ENCODE measurements at places on chromosomes 6 and 20.

DNA sequence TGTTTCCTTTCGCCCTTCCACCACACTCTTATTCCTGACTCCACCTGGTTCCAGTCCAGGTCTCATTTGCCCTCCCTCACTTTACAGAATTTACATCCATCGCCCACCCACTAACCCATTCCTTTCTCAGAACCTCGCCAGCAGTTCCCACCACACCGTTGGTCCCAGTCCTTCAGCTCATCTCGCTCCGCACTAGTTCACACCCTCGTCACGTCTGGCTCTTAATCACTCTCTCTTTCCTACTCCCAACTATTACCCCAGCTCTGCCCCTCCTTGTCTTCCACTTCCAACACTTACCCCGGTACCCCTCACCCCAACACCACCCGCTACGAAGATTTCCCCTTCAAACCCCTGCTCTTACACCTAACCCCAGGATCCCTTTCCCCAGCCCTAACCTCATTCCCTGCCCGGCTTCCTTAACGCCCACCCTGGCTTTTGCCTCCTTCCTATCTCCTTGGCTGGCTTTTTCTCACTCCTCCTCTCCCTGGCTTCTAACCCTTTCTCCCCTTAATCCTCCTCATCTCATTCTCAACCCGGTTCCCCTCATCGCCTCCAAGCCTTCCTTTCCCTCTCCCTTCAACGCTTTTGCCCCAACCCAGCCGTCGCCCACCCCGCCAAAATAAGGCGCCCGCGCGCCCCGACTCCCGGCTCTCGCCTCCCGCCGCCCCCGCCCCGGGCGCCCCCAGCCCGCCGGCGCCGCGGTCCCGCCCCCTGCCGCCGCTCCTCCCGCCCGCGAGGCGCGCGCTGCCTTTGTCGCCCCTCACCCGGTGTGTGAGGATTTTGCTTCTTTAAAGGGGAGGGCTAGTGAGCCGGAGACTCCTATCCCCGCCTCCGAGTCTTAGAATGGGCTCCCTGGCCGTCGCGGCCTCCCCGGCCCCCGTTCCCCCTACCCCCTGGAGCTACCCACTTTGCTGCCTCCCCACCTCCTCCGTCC lies 542 bp downstream of the USP49 start:
- no peak for DNase-seq

DNA sequence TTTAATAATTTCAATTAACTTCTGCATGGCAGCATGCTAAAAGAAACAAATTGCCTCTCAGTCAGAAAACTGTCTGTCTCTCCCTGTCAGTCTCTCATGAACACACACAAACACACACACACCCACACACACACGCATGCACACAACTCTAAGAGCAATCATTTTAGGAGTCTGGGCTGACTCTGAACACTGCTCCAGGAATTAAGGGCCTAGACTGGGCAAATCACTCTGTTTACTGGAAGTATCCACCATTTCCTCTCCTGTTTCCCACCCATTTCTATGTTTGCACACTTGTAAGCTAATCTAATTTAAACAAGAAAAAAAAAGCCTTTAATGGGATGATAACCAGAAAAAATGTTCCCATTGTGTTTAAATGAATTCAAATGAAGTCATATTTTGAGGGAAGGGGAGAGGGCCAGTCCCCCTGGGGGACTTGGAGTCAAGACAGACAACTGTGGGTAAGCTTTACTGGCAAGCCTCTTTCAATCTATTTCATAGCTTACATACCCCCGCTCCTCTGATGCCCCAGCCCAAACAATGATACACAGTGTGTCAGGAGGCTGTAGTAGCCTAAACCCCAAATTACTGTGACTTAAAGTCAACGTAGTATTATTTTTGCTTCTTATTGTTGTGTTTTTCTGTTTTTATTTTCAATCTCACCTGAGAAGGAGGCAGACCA lies 447.8 kb upstream of the FLRT3 start:
- DNase-seq = no peak

DNA sequence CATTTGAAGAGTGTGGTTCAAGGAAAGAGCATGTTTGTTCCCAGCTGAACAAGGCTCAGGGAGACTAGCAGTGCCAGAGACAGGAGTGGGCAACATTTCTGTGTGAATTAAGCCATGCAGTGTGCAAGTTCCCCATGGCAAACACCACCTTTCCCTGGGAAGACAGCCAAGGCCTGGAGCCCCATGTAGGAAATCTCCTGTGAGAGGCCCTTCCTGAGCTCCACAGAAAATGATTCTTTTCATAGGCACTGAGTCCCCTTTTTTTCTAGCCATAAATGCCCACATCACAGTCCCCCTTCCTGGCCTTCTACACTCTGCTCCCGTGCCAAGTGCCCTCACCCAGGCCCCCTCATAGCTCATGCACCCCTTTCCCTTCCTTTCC lies 11.8 kb upstream of the TRAM2 start:
- DNase-seq = no peak

DNA sequence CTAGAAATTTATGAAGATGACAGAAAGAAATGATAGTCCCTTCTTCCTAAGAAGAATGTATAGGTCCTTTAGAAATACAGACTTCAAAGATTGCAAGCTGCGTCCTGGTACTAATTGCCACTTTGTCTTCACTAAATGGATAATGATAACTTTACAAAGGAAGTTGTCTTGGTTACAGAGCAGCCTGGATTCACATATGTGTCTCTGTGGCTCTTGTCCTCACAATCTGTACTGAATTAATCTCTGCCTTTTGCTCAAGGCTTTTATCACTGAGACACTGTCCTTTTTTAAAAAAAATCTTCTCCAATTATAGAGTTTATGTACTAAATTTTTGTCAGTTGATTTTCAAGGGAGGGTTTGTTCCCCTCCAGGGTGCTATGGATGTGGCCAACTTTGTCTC lies 17.5 kb upstream of the MRAP2 start:
- DNase-seq = no peak

DNA sequence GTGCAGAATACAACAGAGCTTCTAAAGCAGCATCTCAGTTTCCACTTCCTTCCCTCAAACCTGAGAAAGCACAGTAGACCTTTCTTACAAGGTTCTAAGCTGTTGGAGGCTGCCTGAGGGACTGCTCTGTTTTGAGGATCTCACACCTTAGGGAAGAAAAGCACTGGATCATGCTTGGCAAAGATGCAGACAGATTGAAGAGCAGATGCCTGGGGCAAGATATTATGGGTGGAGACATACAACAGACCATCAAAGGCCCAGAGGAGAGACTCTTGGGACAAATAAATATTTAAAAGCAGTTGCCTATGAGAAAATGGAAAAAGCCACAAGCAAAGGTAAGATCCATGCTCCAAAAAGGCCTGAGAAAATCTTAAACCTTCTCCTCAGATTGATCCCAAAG lies 6.2 kb downstream of the ZNF337 start:
- no peak for DNase-seq
